ENCODE measurements at places on chromosomes 5 and 9.
A peak's percentile ranks its signal among the peaks of the same experiment; 100 is the strongest.

GRCh38 chr9:97487861-97488260, 13.6 kb upstream of the TMOD1 start:
- DNase-seq: no peak

DNA sequence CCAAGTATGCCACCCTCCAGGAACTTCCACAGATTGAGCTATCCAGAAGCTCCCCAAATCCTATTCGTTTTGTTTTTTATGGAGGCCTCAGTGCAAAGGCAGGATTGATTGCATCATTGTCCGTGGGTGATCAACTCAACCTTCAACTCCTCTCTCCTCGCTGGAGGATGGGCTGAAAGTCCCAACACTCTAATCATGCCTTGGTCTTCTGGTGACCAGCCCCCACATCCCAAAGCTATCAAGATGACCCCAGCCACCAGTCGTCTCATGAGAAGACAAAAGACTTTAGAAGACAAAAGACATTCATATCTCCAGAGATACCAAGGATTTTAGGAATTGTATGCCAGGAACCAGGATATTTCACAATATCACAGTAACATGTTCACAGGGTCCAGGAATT, 441.6 kb upstream of the WWC1 start:
- no peak for DNase-seq

GRCh38 chr9:138015021-138015829, 137.6 kb downstream of the CACNA1B start:
- DNase-seq: no peak

DNA sequence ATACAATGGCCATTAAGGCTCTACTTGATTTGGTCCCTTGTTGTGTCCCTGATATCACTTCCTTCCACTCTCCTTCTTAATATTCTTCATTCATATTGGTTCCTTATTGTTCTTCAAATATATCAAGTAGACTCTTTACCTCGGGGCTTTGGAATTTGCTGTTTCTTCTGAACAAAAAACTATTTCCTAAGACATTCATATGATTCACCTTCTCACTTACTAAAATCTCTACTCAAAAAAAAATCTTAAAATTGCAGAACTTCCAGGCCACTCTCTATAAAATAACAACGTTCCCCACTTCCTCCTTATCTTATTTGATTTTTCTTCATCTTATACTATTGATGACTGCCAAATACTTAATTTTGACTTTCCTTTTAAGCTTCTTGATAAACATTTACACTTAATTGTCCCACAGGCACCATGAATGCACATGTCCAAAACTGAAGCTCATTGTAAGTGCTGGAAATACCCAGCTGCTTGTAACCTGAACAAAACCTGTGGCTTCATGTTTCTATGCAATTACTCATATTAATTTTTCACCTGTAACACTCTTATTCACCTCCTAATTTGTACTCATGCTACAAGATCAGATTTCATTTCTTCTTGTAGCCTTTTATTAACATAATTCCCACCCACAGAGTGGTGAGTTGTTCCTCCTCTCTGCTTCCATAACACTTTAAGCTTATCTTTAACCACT, 58.4 kb upstream of the NUDT12 start:
- DNase-seq: no peak

DNA sequence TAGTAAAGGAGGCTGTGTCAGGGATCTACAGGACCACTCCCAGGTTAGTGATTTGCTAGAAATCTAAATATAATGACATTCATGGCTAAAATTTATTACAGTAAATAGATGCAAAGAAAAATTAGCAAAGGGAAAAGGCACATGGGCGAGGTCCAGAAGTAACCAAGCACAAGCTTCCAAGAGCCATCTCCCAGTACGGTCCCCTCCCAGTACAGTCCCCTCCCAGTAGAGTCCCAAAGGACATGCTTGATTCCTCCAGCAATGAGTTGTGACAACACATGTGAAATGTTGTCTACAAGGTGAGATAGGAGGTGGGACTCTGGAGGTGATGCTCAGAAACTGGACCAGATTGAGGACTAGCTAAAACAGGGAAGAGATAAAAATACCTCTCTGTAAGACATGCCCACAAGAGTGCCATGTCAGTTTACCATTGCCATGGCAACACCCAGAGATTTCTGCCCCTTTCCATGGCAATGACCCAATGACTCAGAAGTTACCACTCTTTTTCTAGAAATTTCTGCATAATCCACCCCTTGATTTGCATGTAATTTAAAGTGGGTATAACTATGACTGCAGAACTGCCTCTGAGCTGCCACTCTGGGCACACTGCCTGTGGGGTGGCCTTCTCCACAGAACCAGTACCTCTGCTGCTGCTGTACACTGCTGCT, 27.9 kb upstream of the CEMIP2 start:
- no peak for DNase-seq

GRCh38 chr5:123450640-123451039, 27.4 kb upstream of the CEP120 start:
- DNase-seq: peak; percentile 97

DNA sequence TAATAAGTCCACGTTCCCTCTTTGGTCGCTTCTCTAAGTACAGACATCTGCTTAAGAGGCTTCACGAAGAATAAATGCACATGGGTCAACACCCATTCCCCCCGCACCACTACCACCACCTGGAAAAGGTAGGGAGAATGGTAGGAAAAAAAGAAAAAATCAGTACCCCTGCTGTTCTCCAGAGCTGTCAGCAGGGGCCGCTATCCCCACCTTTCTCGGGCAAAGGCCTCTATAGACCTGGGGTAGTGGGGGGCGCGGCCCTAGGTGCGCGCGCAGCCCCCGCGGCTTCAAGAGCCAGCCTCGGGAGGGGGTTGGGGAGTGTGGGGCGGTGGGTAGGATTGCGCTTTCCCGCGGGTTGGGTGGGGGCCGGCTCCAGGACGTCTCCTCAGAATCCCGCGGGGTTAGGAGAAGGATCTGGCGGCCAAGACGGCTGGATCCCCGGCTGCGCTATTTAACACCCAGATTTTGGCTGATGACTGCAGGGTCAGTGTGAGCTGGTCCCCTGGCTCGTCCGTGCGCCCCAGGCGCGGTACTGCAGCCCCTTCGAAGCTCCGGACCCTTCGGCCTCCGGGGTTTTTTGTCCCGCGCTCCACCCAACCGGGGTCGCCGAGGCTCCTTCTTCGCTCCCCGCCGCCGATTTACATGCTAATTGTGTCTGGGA, 1.6 kb upstream of the SEMA6A start:
- DNase-seq: no peak

DNA sequence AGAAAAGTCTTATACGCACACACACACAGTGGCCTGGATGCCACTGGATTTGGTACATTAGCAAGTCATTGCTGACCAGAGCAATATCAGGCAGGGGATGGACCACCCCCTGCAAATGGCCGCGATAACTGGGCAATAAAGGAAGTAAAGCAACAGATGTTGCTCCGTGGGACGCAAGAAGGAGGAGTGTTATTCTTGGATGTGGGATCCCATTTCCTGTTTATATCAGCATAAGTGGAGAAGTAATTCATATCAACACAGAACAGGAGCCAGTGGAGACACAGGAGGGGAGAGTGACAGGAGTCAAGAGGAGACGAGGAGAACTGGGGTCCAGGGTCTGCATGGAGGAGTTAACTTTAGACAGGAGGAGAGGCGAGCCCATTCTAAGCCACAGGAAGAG, 18.4 kb downstream of the RUFY1 start:
- DNase-seq: no peak

- DNase-seq: no peak
Measured at GRCh38 chr5:161034451-161034850, 182.4 kb upstream of the ATP10B start.

DNA sequence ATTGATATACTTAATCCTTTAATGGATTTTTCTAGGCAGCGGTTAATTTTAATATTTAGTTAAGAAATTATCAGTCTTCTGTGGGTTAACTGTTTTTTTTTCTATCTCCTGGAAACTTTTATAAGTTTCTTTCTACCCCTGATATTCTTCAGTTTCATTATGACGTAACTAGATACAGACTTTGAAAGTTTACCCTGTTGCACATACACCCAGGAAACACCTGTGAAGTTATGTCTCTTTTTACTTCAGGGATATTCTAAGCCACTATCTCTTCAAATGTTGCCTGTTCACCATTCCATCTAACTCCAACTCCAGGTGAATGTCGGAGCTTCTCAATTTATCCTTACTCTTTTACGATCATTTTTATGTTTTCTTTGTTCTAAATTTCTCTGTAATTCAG, 329.0 kb downstream of the ICE1 start:
- DNase-seq: no peak

DNA sequence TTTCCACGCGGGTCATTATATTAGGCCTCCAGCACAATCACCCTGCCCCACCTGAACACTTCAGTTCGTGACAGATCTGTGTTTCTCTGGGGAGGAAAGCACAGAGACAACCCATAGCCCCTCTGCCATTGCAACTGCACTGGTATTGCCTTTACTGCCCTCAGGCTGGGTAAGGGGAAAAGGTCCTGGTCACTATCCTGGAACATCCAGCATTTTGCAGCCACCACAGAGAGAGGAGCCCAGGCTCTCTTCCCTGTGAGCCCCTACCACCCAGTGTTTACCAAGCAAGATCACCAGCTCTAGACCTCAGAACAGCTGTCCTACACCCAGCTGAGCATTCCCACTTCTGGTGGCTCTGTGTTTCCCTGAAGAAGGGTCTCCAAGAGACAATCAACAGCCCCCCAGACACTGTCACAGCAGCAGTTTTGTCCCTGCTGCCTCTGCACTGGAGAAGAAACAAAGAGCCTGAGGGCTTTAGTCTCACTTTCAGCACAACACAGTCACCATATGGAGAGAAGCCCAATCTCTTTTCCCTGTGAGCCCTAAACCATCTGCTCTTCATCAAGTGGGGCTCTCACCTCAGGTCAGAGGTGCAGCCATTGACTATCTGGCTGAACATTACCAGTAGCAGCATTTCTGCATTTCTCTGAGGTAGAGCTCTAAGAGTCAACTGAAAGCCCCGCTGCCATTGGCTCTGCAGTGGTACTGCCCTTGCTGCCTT, 655.2 kb upstream of the FAM174A start:
- DNase-seq: no peak

- DNase-seq: no peak
Measured at GRCh38 chr9:78698371-78698770, 401.4 kb downstream of the PSAT1 start.

DNA sequence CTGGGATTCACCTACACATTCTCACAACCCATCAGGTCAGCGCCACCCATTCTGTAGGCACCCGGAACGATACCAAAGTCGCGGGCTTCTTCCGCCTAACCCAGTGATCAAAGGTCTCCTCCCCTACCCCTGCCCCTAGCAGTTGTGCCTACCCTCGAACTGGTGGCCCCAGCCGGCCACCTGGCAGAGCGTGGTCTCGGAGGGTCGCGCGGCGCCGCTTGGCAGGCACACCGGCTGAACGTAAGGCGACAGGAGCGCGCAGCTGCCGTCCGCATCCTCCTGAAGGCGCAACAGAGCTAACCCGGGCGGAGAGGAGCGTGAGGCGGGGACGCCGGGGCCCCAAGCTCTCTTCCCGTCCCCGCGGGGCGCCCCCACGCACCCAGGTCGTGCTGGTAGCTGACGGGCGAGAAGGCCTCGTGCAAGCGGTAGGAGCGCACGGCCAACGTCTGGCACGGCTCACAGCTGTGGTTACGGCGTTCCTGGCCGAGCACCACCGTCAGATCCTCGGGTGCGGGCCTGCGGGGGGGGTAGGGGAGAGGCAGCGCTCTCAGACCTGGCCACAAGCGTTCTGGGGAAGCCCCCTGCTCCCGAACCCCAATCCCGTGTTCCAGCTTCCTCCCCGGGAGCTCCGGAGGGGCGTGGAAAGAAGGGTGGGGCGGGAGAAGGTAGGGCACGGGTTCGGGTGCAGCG, 2.8 kb upstream of the PFN3 start:
- no peak for DNase-seq

DNA sequence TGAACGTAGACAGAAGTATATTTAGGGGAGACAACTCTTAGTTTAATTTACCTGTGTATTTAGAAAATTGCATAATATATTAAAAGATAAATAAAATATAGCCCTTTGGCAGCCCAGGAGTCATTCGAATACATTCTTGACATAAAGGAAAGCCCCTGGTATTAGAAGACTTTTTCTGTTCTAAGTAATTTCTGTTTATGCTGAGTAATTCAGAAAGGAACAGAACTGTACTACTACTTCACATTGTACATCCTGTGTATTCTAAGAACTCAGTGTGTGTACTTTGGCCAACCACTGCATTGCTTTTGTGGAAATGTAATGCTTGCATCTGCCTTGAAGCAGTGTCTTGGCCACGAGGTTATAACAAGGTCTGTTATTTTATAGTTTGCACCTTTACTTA, 136.4 kb downstream of the KDM4C start:
- no peak for DNase-seq

DNA sequence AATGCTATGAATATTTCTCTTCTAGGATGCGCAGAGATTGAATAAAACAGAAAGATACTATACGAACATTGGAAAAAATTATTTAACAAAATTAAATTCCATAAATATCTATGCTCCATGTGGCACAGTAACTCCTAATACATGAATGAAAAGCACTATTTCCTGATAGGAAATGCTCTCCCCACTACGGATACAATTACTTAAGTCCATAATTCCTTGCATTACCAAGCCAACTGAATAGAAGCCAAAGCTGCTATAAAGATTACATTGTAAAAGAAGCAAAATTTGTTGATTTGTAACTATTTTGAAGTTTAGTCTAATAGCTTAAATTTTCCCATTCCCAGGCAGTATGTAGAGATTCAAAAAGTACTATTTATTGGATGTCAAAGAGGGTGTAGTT, 61.8 kb upstream of the SNX2 start:
- no peak for DNase-seq

DNA sequence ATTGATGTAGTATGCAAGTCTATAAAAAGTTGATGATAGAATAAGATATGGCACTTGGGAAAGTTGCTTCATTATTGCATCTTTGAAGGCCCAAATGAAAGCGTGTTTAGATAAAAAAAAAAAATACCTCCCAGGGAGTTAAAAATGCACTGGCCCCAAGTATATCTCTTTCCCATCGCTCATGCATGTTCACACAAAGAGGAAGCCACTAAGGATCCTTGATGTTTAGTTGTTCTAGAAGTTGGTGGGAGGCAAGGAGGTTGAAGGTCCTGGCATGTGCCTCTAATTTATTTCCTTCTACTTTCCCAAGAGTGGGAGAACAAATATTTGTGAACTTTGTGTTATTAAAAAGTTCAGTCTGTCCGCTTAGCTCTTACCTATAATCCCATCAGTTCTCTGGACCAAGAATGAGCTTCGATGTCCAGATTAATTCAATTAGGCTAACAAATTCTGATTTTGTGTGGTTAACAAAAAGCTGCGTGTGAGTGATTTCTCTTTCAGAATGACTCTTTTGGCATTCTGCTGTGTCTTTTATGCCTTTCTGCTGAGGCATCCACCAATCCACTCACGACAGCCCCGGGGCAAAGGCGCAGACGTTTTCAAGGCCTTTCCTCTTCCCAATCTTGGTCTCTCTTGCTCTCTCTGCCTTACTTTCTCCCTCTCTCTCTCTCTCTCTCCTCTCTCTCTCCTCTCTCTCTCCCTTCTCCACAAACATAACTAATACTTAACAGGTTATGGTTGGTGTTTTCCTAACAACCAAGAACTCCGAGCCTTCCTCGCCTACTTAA, 135.1 kb upstream of the ERCC6L2 start:
- DNase-seq: no peak

DNA sequence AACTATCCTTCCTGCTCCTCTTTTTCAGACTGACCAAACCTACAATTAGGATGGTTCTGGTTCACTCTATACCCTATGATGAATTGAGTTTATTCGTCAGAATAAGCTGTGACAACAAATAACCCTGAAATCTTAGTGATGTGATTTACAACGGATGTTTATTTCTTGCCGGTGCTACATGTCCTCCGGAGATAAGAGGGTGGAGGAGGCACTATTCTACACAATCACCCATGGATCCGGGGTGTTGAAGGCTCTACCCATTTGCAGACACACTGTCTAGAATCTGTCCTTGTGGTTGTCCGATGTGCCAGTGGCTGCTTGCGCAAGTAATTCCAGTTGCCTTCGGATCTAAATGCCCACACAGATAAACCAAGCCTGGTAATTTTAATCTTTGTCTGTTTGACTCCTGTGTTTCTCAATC, 44.7 kb downstream of the CDC14B start:
- DNase-seq: no peak

Measured in NCI-H1694 (cell line).